ENCODE measurements at places on chromosomes 12 and 14.

- no peak for DNase-seq
Observed at GRCh38 chr12:85794531-85794930, 41.7 kb downstream of the RASSF9 start.

DNA sequence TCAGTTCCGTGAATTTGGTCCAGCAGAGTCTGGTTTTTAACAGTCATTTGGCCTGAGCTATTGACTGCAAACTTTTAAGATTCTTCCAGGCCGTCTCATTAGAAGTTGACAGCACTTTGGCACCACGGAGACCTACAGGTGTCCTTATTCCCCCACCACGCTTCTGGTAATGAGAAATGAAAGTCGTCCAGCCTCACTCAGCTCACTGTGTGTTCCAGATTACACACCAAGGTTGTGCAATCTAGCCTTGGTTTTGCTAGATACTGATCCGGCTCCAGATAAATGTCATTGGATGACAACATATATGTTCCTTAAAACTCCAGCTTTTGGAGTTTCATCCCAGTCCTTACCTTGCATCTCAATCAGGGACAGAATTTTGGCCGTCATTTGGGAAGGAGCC, 210.4 kb downstream of the CHST11 start:
- DNase-seq, result no peak

DNA sequence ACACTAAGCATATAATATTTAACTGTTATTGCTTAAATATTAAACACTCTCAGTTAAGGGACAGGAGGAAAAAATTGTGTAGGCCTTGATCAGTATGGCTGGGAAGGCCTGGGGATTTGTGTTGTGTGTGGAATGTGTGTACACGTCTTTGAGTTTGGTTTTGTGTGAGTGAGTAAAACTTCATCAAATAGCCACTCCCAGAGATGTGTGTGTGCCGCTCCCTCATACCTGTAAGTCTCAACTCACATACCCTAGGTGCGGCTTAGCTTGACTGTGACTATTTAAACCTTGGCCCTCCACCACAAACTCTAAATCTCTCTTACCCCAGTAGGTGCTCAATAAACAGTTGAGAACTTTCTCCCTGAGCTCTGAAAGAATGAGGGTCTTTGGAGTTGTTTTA, 64.3 kb downstream of the FLRT2 start:
- no peak for DNase-seq

DNA sequence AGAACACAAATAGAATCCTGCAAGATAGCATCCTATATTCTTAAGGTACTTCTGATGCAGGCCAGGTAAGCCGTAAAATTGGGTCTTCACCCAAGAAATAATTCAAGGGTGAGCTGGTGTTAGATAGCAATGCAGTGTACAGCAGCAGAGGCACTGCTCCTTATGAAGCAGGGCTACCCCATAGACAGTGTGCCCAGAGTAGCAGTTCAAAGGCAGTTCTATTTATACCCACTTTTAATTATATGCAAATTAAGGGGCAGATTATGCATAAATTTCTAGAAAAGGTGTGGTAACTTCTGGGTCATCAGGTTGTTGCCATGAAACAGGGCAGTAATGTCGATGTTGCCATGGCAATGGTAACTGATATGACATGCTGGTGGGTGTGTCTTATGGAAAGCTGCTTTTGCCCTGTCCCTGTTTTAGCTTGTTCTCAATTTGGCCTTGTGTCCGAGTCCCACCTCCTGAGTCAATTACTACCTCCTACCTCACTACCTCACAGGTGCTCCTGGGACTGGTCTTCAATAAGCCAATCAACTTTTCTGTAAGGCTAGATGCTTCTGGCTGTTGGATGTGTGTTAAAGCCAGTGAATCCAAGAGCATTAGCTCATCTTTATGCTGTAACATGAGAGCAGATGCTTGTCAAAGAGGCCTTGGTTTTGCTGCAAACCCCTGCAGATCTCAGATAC, 61.0 kb downstream of the PPM1A start:
- no peak for DNase-seq

GRCh38 chr12:25752710-25753309, 199.7 kb upstream of the LMNTD1 start:
- DNase-seq, result no peak

DNA sequence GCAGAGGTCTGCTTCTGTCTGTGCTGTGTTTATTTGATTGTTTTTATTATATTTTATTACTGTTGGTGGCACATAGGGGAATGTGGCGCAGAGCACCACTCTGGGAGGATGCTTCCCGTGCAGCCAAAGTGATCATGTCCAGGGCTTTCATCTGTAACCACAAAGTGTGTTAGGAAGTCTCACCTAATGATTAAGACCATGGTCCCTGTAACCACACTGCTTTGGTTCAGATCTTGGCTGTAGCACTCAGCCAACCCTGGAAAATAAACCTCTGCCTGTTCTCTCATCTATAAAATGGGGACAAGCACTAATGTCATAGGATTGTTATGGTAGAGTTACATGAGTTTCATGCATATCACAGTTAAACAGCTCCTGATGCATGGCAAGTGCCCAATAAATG, 1.9 kb downstream of the RESF1 start:
- DNase-seq, result no peak

DNA sequence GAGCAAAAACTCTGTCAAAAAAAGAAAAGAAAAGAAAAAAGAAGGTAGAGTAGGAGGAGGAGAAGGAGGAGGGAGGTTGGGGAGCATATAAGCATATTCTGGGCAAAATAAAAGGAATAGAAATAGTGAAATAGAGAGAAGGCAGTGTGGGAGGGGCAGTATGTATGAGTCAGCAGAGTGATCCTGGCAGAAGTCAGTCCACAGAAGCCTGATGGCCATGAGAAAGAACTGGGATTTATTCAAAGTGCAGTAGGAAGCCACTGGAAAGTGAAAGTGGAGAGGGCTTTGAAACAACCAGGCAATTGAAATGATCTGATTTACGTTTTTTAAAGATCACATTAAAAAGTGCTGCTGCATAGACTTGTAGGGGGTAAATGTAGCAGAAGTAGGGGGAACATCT, 368.6 kb upstream of the USP15 start:
- no peak for DNase-seq

DNA sequence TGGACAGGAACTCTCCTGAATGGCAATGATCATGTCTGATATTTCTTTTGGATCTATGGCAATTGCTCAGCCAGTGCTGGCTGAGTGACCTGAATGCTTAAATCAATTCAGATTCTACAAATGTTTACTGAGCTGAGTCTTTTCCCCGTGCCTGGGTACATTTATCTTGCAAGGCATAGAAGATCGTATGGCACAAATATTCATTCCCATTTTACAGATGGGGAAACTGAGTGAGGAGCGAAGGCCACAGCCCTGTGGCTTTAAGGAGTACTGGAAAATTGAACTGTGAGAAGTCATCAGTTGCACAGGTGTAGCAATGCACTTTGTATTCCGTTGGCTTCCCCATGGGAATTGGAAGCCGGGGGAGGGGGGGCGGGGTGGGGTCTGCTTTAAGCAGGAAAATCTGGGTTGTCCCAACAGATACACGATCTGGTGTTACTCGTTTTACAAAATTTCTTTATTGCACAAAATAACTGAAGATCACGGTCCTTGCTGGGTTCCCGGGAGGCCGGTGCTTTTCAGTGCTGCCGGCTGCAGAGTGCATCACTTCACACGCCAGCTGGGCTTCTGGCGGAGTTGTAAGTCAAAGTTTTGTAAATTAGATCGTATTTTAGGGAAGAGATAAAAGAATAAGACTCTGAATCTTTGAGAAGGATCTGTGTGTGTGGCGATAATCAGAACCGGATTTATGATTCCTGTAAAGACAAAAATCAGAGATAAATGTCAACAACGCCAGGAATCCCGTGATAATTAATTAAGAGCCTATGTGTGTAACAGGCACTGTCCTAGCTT, 75.0 kb upstream of the MAP1LC3B2 start:
- no peak for DNase-seq

- no peak for DNase-seq
Observed at GRCh38 chr12:128091951-128092382, 175.0 kb upstream of the TMEM132C start.

GRCh38 chr12:65403188-65403587, 124.7 kb downstream of the MSRB3 start:
- no peak for DNase-seq

DNA sequence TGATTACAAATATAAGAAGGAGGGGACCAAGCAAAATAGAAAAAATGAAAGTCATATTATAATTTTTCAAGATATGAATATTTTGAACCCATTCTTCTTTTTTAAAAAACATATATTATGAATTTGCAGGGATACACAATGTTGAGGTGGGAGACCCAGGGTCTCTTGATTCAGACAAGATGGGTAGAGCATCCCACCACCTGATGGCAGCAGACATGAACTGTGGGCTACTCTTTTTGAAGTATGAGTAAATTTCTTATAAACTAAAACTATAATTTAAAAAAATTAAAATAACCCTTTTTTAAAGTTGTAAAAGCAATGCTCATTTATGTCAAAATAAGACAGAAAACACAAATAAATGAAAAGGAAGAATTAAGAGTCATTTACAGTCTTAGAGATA, 202.7 kb upstream of the PRICKLE1 start:
- DNase-seq, result no peak

DNA sequence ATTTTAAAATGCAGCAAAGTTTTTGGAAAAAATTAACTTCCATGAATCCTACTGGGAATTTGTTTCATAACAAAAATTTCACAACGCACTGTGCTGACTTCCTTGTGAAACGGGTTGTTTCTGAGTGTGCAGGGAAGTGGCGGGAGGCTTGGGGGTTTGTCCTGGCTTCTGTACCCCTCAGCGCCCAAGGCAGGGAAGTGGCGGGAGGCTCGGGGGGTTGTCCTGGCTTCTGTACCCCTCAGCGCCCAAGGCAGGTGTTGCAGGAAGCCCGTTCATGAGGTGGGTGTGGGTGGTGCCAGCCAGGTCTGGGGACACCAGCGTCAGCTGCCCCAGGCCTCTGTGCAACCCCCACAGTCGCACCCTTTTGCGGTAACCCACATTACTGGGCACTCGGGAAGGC, 25.1 kb downstream of the ADGRD1 start:
- no peak for DNase-seq
